ENCODE measurements at places on chromosomes 4 and X. TPM values are rescaled to one million over a fixed set of nuclear protein-coding genes. Genes with fewer than 3 reads are reported as not detected.

Gene GNRHR
- total RNA-seq, result not detected

Gene BRCC3
- total RNA-seq, result 18.7 TPM

Gene ASB9
- 2.0 TPM for total RNA-seq

Gene ITGB1BP2
- 4.6 TPM for total RNA-seq

Gene BEX5
- total RNA-seq, result 4.1 TPM

Gene SLIT2
- total RNA-seq, result 27.6 TPM

Gene PCDH11X
- total RNA-seq, result not detected

Gene KLHL8
- total RNA-seq, result 16.2 TPM

Gene FOXR2
- total RNA-seq, result not detected

Gene CT47B1
- total RNA-seq, result not detected

Gene MAGEA11
- total RNA-seq, result not detected

Gene VCX
- total RNA-seq, result not detected

Gene STBD1
- total RNA-seq, result 42.5 TPM

Gene FAT1
- total RNA-seq, result 75.6 TPM

Gene SMIM10L2A
- 0.51 TPM for total RNA-seq

Gene KLB
- 9.1 TPM for total RNA-seq

Gene TRIM60
- not detected for total RNA-seq

Gene CTAG1B
- not detected for total RNA-seq

Gene TLL1
- total RNA-seq, result 9.5 TPM

Gene SPANXN4
- not detected for total RNA-seq

Gene SH3RF1
- total RNA-seq, result 12.9 TPM

Gene COL4A6
- total RNA-seq, result 1.9 TPM

Data from subcutaneous adipose tissue (tissue), 4 donors.